Stimulated activated memory B cell treated with anti-CD40 and anti-IgM and Interleukin-4, amounts not matched to agents 10 μg/mL and 1 μg/mL and 100 μg/mL, for 72 hours (primary cell): ENCODE measurements at places on chromosomes 2 and 18.

GRCh38 chr2:12980817-12981216 lies 264.1 kb downstream of the TRIB2 start:
- H3K36me3 ChIP-seq = no peaks in the 10 kb centered on the region
- no peaks in the 10 kb centered on the region for H3K4me1 ChIP-seq
- no peak overlapping the region for H3K27ac ChIP-seq
- no peak overlapping the region for H3K4me3 ChIP-seq

GRCh38 chr2:196719110-196719872 lies 79.8 kb downstream of the CCDC150 start:
- H3K27ac ChIP-seq = no peak overlapping the region
- no peak overlapping the region for H3K4me3 ChIP-seq
- H3K36me3 ChIP-seq = no peaks in the 10 kb centered on the region

GRCh38 chr2:200746301-200746700 lies 65.4 kb upstream of the BZW1 start:
- no peak overlapping the region for H3K27ac ChIP-seq
- no peak overlapping the region for H3K4me3 ChIP-seq
- H3K36me3 ChIP-seq = no peaks in the 10 kb centered on the region

GRCh38 chr18:75377258-75377657 lies 50.2 kb downstream of the SMIM21 start:
- no peak overlapping the region for H3K27ac ChIP-seq
- no peak for ATAC-seq
- no peaks in the 10 kb centered on the region for H3K36me3 ChIP-seq
- peaks cover 10% of the 10 kb centered on the region for H3K4me1 ChIP-seq
- no peak overlapping the region for H3K4me3 ChIP-seq
- peaks cover 47% of the 10 kb centered on the region for H3K27me3 ChIP-seq

GRCh38 chr2:102367331-102367971 lies 11.9 kb downstream of the IL18R1 start:
- peaks cover 46% of the 10 kb centered on the region for H3K36me3 ChIP-seq
- no peak overlapping the region for H3K4me3 ChIP-seq
- H3K27me3 ChIP-seq = no peaks in the 10 kb centered on the region
- H3K27ac ChIP-seq = peak overlapping the region; percentile 79
- peaks cover 21% of the 10 kb centered on the region for H3K4me1 ChIP-seq
- peak; percentile 78 for ATAC-seq

DNA sequence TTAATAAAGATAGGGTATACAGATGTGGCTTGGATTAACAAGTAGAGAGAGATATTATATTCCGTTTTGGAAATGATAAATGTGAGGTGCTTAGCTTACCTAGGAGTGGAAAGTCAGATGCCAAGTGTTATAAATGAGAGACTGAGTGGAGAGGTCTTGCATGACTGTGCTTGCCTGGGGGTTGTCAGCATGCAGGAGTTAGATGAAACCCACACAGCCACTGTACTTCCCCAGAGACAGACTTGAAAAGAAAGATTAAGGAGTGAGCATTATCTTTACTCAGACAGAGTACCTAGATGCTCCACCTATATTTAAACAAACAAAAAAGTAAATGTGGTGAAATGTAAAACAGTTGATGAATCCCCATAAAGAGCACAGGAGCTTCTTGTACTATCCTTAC lies 482.7 kb downstream of the RIT2 start:
- no peaks in the 10 kb centered on the region for H3K4me1 ChIP-seq
- no peak for ATAC-seq
- H3K36me3 ChIP-seq = no peaks in the 10 kb centered on the region
- H3K27ac ChIP-seq = no peak overlapping the region
- H3K27me3 ChIP-seq = no peaks in the 10 kb centered on the region

- no peak overlapping the region for H3K27ac ChIP-seq
- H3K4me3 ChIP-seq = no peak overlapping the region
- H3K27me3 ChIP-seq = no peaks in the 10 kb centered on the region
- no peaks in the 10 kb centered on the region for H3K4me1 ChIP-seq
- no peak for ATAC-seq
These were observed 31.3 kb downstream of the HS1BP3 start for GRCh38 chr2:20619624-20620024.

DNA sequence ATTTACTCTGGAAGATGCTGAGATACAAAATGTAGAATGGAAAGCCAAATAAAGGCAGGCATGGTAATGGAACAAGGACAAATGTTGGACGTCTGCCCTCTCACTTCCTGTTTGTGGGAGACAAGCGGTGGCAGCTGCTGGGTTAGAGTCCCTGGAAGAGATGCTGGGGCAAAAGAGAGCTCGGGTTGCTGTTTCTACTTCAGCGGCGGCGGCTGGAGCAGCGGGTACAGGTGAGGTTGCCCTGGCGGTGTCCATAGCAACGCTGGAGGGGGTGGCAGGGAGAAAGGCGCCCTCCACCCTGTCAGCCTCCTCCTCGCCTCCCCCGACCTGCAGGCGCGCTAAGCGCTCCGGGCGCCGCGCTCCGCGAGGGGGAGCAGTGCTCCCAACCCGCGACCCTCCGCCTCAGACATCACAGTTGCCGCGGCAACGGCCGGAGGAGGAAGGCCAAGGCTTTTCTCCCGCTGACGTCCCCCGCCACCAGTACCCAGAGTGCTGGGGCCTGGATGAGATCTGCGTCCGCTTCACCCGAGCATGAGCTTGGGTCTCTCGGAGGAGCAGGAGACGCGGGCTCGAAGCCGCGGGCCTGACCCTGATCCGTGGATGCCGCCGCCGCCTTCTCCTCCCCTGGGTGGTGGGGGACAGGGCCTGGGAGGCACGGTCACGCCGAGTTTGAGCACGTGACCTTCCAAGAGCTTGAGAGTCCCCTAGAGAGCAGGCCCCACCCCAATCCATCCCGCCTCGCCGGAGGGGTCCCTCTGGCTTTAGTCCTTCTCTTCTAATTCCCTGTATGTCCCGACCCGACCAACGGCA lies 65.6 kb downstream of the NOL4 start:
- peak; percentile 59 for ATAC-seq
- no peaks in the 10 kb centered on the region for H3K36me3 ChIP-seq
- no peak overlapping the region for H3K27ac ChIP-seq
- no peaks in the 10 kb centered on the region for H3K4me1 ChIP-seq

DNA sequence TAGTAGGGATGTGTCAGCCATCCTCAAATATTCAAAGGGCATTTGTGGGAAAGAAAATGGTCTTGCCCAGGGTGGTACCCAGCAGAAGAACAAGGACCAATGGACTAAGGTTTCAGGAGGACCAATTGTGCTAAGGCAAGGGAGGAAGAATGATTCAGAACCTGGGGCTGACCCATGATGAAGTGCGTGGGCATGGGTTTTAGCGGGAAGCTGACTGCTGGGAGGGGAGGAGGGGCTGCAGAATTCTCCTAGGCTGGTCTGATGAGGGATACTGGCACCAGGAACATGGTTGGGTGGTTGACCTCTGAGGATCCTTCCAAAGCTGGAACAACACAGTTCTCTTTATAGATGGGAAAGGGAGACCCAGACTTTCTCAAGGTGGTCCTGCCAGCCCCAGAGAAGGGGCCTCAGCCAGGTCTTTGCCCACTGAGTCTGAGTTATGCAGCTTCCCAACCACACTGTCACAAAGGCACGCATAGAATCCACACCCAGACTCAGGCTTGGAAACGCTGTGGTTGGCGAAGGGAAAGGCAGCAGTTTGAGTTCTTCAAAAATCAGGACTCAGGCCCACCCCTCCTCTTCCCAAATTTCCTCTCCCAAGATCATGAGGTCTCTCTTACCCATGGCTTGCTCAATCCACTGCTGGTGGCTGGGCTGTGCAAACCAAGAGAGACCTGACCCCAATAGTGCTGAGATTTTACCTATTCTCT lies 37.3 kb downstream of the MARCO start:
- ATAC-seq = no peak
- H3K36me3 ChIP-seq = no peaks in the 10 kb centered on the region
- H3K4me1 ChIP-seq = no peaks in the 10 kb centered on the region
- H3K27ac ChIP-seq = no peak overlapping the region

DNA sequence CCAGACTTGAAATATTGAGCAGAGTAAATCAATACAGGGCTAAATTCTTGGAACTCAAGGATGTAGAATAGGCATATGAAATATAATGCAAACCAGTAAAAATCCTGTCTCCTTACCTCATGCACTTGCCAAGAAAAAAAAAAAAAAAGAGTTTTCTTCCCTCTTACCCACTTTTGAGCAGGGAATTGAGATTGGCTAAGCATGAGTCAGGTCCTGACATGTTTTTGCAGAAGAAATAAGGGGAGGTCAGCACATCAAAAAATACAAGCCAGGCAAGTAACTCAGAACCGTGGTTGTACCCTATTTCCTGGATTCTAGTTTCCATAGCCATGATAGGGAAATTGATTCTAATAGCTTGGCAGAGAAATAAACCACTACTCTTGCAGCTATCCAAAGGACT lies 1526.7 kb downstream of the LRP1B start:
- no peak overlapping the region for H3K4me3 ChIP-seq
- no peak overlapping the region for H3K27ac ChIP-seq
- no peaks in the 10 kb centered on the region for H3K4me1 ChIP-seq

DNA sequence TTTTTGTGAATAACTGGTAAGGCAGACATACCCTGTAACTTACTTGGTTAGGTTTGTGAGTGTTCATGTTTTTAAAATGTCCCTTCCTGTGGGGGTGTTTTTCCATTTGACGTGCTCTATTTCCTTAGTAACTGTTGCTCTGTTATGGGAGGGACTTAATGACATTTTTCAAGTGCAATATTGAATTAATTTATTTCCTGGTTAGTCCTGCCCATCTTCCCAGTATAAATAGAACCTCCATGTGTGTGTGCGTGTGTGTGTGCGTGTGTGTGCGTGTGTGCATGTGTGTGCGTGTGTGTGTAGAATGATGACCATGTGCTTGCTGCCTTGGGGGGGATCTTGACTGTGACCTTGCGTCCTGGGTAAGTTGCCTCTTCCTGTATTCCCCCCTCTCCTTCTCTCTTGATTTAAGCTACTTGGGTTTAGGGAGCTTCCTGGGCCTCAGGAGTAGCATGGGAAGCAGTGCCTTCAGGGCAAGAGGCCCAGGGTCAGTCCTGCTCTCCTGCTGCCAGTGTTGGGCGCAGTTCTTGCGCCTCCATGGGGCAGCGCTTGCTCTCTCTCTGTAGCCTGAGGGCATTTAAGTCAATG lies 163.9 kb downstream of the LDLRAD4 start:
- H3K4me1 ChIP-seq = peaks cover 28% of the 10 kb centered on the region
- H3K36me3 ChIP-seq = no peaks in the 10 kb centered on the region
- ATAC-seq = peak; percentile 76
- peak overlapping the region; percentile 90 for H3K27ac ChIP-seq
- no peaks in the 10 kb centered on the region for H3K27me3 ChIP-seq
- H3K4me3 ChIP-seq = peak overlapping the region; percentile 73

- no peaks in the 10 kb centered on the region for H3K36me3 ChIP-seq
- no peak overlapping the region for H3K4me3 ChIP-seq
- H3K4me1 ChIP-seq = no peaks in the 10 kb centered on the region
These were observed 17.5 kb upstream of the EXOC6B start for GRCh38 chr2:72843301-72843700.
